ENCODE measurements at places on chromosomes 2 and 18.

GRCh38 chr2:146579147-146579930 is 1265.5 kb upstream of the ACVR2A start:
- DNase-seq = no peak

DNA sequence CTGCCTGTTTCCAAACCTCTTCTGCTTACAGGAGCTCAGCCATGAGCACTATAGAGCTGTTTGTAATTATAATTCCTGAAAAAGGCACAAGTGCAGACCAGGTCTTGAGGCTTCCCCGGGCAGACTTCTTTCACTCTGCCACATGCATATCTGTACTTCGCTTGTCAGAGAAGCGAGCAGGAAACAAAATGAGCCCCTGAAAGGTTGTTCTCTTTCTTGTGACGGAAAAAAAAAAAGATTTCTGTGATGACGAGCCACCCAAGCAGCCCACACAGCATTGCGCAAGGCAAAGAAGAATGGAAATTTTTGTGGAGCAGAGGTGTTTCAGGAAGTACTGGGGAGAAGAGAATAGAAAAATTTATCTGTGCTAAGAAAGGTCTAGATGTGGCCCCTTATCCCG is 54.0 kb upstream of the LINC00305 start:
- DNase-seq = no peak

GRCh38 chr2:142445551-142446072 is 314.8 kb upstream of the LRP1B start:
- DNase-seq = no peak

- no peak for DNase-seq
Measured at GRCh38 chr2:110876167-110876999, 144.0 kb downstream of the ACOXL start.

DNA sequence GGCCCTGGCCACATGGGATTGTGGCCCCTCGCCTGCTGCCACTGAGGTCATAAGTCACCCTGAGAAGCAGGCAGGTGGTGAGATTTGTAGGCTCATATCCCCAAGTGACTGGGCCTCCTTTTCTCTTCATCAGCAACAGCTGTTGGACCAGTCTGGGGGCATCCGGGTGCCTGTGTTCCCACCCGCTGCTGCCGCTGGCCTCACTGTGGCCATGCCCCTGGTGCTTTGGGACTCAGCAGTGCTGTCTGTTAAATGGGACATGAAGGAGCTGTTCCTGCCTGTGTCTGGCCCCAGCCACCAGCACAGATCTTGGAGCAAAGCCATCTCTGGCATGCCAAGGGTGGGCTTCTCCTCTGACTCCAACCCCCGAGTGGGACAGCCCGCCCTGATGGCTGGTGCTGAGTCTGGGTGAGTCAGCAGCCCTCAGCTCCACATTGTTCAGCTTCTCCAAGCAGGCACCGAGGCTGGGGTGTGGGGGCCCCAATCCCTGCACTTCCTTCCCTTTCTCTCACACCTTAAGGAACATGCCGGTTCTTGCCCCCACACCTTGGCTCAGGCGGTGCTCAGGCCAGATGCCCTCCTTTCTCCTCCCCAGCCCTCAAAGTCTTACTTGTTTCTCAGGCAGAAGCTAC is 207.9 kb downstream of the GLI2 start:
- DNase-seq = no peak

- no peak for DNase-seq
Measured at GRCh38 chr2:216446343-216446742, 34.1 kb downstream of the SMARCAL1 start.

DNA sequence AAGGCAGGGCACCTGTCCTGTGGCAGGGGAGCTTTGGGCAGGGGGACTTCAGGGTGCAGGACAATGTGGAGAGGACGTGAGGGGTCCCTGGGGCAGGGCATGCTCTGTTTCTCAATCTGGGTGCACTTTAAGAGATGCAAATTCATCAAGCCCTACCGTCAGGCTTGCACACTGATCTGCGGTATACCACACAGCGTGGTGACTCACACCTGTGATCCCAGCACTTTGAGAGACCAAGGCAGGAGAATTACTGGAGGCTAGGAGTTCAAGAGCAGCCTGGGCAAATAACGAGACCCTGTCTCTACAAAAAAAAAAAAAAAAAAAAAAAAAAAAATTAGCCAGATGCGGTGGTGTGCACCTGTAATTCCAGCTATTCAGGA is 10.2 kb upstream of the GPC1 start:
- no peak for DNase-seq

- no peak for DNase-seq
Measured at GRCh38 chr2:3617198-3617890, 22.4 kb downstream of the COLEC11 start.

GRCh38 chr18:23274638-23275482 is 139.6 kb downstream of the CABLES1 start:
- no peak for DNase-seq

- no peak for DNase-seq
Measured at GRCh38 chr18:61731693-61732376, 161.0 kb downstream of the RNF152 start.

- DNase-seq = no peak
Measured at GRCh38 chr18:70246061-70246466, 40.6 kb upstream of the RTTN start.

DNA sequence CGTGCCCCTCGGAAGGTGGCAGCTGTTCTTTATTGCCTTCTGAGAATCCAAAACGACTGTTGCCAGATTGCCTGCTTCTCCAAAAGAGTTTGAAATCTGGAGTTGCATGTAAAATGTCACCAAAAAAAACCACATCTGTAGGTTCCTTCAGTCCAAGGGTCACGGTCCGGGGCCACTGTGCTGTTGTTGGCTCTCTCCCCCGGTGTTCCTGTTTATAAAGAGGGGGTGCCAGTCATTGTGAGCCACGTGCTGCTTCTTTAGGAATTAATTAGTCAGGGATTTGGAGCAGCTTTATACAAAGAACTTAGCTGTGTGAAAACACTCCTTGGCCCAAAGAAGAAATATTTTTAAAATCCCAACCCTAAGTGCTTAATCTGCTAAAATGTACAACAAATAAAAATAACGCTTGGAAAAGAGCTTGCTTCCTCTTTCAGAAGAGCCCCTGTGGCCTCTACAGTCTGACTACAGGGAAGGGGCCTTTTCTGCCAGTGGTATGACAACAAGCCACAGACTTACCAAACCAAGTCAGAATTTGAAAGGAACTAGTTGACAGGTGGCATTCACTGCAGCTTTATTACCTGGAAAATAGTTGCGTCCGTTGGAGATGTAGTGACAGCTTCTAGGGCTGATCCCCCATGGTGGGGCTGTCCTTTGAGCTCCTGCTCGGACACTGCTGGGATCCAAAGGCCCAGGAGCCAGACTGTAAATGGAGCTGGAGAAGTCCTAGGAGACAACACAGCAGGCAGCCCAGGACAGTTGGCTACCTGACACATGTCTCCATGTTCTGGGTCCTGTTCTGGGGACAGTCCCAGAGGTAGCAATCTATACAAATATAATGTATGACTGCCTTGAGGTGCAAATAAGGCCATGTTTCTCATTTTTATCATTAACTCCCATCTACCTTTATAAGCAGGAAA is 84.5 kb upstream of the SLC1A4 start:
- no peak for DNase-seq

DNA sequence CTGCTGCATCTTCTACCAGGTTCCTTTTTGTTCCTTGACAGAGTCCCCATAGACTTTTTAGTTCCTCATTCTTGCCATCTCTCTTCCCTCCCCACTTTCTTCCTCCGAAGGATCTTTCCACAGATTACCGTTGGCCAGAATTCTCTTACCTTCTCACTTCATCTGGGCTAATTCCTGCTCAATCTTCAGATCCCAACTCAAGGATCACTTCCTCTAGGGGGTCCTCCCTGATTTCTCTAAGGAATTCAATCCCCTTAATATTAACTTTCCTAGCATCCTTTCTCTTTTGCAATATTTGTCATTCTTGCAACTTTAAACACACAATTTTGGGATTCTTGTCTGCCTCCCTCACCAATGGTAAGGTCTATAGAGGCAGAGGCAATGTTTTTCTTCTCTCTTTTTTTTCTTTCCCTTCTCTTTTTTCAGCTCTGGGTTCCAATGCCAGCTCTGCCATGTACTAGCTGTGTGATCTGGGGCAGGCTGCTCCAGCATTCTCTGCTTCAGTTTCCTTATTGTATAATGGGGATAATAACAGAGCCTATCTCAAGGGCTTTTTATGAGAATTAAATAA is 5.4 kb upstream of the KCNE4 start:
- DNase-seq = no peak

- no peak for DNase-seq
Measured at GRCh38 chr18:79600141-79600540, 79.5 kb upstream of the CTDP1 start.
